ENCODE measurements at places on chromosomes 7 and 10.

DNA sequence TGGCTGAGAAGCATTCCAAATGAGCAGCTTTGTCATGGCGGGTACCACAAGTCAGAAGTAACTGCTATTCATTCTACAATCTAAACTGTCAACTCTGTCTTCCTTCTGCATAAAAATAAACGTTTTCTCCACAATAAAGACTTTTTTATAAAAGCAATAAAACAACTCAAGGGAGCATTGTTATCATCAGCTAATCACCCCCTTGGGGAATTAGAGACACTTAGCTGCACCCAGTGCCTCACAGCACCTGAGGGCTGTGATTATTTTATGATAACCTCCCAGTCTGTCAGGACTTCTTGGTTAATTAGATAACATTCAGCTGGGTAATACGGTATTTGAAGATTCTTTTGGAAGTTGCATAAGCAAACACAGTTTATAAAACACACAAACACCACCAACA is 155.6 kb downstream of the PPP1R3A start:
- DNase-seq, result no peak

DNA sequence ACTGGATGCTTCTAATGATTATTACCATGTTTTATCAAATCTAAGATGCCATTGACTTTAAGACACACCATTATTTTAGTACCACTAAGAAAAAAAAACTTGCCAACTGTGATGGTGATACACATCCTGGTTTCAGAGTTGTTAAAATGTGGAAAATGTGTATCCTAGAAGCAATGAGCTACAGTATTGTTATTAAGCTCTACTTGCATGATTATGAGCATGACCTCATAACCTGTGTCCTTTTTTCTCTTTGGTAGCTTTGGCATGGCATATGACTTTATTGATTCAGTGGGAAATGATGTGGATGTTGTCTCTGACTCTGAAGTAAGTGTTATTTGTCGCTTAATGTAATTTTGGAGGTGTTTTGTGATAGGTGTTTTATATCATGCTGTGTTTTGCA is 3.3 kb downstream of the EDRF1 start:
- DNase-seq, result no peak

- no peak for DNase-seq
Measured at GRCh38 chr7:44309271-44310091, 15.9 kb downstream of the CAMK2B start.

DNA sequence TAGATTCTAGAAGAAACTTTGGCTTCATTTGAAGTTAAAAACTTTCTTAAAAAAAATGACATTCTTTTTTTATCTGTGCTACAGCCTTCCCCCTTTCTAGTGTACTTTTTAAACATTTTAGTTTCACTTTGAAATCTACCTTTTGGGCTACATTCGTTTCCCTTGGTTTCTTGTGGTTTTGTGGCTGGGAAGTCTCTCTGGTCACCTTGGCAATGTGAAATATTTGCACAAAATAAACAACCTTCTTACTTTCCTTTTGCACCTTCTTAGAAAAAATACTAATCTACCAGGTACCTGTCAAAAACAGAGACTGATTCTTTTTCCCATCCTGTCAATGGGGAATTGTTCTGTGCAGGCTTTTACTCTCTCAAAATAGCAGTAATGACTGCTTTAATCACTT is 350.2 kb downstream of the GATA3 start:
- no peak for DNase-seq

- no peak for DNase-seq
Measured at GRCh38 chr7:114627231-114627630, 212.6 kb downstream of the FOXP2 start.

GRCh38 chr10:86341361-86341811 is 25.2 kb downstream of the GRID1 start:
- DNase-seq, result no peak

DNA sequence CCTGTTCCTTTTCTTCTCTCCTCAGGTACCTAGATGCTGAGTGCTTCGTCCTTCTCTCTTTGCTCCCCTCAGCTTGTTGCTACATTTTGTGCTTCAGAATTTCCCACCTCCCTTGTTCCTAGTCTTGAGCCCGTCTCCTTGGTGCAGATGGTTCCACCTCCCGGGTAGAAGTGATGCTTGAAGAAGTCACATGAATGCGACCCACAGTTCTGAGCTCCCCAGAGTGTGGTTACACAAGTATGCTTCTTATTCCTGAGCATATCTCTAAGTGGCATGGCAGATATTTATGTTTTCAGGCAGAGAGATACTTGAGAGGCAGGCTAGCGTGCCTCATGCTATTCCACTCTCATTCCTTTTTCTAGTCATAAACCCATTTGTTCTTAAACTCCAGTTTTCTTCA is 34.0 kb downstream of the INPP5F start:
- no peak for DNase-seq

DNA sequence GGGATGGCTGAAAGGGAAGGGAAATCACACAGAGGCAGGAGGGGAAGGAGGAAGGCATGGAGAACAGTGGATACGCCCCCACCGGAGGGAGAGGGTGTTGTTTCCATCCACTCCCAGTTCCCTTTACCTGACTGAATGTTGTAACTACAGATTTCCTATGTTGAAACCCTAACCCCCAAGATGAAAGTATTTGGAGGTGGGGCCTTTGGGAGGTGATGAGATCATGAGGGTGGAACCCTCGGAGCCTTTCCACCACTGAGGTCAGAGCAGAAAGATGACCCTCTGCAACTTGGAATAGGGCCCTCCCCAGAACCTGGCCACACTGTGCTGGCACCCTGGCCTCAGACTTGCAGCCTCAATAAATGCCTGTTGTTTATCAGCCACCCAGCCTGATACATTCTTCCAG is 48.6 kb upstream of the CNPY1 start:
- DNase-seq, result no peak

GRCh38 chr7:44276571-44277221 is 48.7 kb downstream of the CAMK2B start:
- no peak for DNase-seq

DNA sequence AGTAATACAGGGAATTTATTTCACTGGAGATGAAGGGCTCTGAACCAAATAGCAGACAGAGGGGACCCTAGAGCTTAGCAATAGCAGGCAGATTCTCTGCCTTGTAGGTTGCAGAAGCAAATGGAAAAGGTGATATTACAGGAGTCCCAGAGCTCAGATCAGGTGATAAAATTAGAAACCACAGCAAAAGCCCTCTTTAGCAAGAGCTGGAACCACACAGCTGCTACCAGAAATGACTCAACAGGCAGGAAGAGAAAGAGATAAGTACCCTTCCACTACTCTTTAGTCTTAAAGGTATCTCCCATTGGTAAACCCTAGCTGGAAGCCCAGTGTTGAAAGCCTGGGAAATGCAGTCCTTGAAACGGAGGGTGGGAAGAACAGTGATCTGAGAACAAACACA is 535.6 kb upstream of the GHITM start:
- DNase-seq, result no peak

DNA sequence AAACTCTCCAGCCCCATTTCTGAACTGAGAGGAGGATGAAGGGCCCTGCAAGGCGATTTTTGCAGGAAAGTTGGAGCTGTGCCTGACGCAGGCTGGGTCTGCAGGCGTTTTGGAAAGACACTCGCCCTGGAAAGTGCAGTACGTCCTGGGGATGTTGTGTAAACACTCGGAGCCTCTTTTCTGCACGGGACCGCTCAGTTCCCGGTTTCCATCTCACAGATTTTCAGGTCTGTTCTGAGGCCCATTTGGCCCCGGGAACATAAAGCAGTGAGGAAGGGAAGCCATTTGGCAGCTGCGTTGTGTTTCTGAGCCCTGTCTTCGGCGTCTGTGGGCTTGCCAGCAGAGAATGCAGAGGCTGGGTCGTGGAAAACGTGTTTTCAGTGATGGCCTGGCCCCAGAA is 655.0 kb upstream of the MGMT start:
- no peak for DNase-seq
